Thoracic aorta (tissue), 2 donors: ENCODE measurements at places on chromosomes 2 and 18. TPM values are rescaled to one million over a fixed set of nuclear protein-coding genes. Genes with fewer than 3 reads are reported as not detected.

The GNAL gene
- total RNA-seq, result 4.2 TPM

DNA sequence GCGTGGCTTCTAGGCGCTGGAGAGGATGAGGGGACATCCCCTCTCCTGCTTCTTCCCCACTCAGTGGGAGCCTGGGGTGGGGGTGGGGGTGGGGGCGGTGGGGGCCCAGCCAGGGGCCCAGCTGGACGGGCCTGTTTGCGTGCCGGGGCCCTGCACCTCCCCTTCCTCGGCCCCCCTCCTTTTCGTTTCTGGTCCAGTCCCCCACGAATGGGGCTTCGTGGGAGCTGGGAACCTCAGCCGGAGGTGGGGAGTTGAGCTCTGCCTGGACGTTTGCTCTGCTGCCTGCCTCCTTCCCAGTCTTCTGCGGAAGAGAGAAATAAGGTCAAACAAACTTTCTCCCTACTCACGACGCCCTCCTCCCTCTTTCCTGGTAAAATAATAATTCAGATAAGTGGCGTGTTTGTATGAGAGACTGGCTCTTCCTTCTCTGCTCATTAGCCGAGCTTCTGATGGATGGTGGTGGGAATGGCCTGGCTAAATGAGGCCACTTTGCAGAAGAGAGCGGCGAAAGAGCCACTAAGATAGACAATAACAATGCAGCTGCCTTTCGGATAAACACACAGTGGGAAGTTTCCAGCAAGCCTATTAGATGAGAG, 782 bp downstream of the MTA3 start:
- DNase-seq, result no peak

DNA sequence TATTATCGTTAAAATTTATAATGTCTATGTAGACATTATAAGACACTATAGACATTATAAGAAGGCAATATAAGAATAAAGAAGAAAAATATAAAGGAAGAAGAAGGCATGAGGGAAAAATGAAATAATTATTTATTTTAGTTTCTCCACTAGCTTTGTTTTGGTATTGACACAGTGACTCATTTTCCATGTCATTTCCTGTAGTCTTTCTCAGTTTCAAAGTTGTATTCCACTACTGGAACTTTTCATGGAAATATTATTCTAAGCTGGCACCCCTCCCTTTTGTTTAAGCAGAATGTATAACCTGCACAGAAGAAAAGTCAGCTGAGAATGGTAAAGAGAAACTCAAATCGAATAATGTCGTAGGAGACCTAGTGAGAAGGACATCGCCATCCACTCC, 234.2 kb upstream of the NETO1 start:
- DNase-seq, result no peak

- no peak for DNase-seq
These were observed 48.6 kb downstream of the SF3B1 start for GRCh38 chr2:197386242-197386641.

The CNTNAP5 gene
- not detected for total RNA-seq

DNA sequence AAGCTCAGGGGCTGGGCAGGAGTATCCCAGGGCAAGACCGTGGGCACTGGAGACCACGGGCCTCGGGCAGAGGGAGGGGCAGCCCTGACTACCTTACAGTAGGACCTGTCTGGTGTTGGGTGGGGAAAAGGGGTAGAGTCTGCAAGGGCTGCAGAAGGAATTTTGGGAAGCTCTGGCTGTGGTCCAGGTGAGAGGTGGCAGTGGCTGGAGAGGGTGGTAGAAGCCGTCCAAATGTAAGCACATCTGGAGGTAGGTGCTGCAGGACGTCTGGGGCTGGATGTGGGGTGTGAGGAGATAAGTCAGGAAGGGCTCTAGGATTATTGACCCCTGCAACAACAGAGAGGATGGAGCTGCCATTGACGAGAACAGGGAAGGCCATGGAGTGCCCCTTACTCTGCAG, 486.7 kb downstream of the EIPR1 start:
- DNase-seq, result no peak

The MSTN gene
- 1.3 TPM for total RNA-seq

GRCh38 chr2:236663287-236664101, 93.9 kb downstream of the ACKR3 start:
- DNase-seq, result no peak

GRCh38 chr18:13540477-13541182, 185.7 kb downstream of the FAM210A start:
- no peak for DNase-seq

- DNase-seq, result no peak
These were observed 165.5 kb downstream of the GLI2 start for GRCh38 chr2:120901201-120901600.

The GFPT1 gene
- 45.6 TPM for total RNA-seq

The MC2R gene
- not detected for total RNA-seq

The MARCO gene
- total RNA-seq, result 13.7 TPM

- no peak for DNase-seq
These were observed 59.9 kb upstream of the BZW1 start for GRCh38 chr2:200751786-200752185.

DNA sequence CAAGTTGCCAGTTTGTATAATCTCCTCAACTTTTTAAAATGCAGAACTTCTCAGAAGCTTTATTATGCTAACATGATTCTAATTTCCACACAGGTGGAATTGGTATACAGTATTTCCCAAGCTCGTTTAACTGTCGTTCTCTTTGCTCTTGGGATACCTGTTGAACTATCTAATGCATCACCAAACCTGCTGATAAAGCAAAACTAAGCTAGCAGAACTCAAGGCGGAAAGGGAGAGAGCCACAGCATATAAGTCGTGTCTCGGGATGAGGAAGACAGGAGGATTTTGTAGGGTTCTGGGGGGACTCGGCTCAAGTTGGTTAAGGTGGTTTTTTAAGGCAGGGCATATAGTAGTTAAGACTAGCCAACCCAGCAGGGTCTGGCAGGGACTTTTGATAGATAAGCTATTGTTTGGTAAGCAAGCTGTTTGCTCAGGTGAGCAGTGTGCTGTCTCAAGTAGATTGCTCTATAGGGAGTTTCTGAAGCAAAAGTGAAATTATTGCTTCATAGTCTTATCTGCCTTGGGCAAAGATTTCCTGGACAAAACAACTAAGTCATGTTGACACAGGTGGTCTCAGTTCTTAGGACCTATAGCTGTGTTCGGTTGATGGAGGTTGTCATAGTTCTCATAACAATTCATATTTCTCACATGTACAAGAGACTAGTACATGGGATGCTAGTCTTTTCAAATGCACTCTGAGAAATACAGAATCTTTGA, 28.2 kb upstream of the CHRNA1 start:
- no peak for DNase-seq

GRCh38 chr18:78126536-78126935, 853.1 kb upstream of the SALL3 start:
- no peak for DNase-seq

The MYCN gene
- 0.21 TPM for total RNA-seq

The IL1RN gene
- total RNA-seq, result 1.6 TPM

The DSG1 gene
- not detected for total RNA-seq

DNA sequence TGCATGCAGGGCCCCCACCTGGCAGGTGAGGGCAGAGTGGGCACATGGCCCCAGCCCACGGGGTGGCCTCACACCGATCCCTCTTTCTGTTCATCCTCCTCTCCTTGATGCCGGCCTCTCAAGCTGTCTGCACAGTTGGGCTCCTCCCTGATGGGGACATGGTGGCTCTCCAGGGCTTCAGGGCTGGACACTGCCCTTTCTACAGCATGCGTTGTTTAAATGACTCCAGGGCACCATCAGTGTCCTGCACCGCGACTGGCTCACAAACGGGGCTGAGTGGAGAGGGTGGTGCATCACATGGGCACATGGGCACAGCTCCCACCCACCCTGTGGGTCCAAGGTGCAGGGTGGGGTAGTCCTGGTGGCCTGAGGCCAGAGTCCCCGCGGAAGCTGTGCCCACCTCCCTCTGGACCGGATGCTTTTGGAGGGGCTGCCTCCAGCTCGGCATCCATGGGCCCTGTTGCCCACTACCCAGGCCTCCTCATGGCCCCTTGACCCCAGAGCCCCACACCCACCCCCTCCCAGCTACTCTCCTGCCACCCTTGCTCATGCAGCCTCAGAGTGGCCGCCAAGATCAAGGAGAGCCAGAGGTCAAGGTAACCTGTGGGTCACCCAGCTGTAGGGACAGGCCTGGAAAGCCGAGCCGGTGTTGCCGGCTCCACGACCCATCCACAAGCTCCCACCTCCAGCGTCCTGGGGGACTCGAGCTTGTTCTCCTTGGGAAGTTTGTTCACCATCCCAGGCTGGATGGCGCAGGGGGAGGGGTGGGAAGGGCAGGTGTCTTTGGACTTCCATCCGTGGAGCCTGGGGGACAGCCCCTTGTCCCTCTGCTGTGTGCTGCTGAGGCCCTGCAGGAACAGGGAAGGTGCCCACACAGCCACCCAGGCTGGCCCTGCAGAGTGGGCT, 12.3 kb upstream of the SNED1 start:
- no peak for DNase-seq

DNA sequence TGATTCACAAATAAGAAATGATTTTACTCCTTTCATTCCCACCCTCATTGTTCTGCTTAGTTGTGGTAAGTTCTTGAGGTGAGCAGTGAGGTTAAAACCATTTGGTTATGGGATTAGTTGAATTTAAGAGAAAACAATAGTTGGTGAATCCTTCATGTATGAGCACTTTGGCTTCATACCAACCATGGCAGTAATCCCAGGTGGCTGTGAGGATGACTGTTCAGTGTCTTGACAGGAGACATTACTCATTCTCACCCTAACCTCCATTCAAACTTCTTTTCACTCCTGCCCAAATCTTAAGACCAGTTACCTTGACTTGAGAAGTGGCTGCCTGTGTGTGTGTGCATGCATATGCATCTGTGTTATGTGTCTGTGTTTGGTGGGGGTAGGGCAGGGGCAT, 143.1 kb downstream of the SETBP1 start:
- DNase-seq, result no peak

The KCNIP3 gene
- 12.5 TPM for total RNA-seq

The RAPH1 gene
- 44.8 TPM for total RNA-seq
